Colonic mucosa (tissue), 4 donors: ENCODE measurements at places on chromosomes 5 and 9.

GRCh38 chr5:59620535-59621212, 272.9 kb downstream of the PDE4D start:
- DNase-seq, result no peak

GRCh38 chr9:37640246-37640645, 10.5 kb upstream of the FRMPD1 start:
- no peak for DNase-seq

DNA sequence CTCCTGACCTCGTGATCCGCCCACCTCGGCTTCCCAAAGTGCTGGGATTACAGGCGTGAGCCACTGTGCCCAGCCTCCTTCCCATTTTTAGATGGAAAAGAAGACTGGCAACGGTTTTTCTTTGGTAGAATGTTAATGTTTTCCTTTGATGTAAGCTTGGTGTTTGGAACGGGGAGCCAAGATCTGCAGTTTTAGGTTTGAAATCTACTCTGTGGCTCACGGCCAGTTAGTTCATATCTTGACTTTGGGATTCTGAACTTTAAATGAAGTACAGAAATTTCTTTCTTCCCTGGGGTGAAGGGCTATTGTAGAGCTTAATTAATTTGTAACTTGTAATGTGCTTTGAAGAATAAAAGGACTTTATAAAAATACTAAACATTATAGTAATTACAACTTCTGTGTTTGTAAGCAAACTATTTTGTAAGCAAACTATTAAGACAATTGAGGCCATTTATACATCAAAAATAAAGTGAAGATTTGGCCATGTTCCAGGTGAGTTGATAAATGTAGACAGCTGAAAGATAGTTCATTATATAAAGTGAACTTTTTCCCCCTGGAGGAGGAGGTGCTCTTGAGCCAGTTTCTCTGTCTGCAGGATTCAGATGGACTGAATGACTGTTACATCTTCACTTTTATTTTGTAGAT, 117.1 kb upstream of the TUT7 start:
- DNase-seq, result no peak

- no peak for DNase-seq
Observed at GRCh38 chr9:20558566-20559016, 63.7 kb downstream of the MLLT3 start.

DNA sequence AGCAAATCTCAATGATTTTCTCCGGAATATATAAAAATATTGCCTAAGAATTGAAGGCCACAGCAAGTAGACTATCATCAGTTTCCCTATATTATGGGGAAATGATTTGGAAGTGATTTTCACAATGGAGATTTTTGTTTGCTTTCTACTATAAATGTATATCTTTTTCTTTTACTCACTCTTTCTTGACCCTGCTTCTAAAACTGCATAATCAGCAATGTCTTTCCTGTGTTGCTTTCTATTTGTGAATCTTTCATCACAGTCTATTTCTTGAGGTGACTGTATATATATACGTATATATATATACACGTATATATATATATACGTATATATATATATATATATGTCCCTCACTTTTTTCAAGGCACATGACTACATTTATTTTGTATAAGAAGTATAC, 622.6 kb downstream of the DTWD2 start:
- no peak for DNase-seq

DNA sequence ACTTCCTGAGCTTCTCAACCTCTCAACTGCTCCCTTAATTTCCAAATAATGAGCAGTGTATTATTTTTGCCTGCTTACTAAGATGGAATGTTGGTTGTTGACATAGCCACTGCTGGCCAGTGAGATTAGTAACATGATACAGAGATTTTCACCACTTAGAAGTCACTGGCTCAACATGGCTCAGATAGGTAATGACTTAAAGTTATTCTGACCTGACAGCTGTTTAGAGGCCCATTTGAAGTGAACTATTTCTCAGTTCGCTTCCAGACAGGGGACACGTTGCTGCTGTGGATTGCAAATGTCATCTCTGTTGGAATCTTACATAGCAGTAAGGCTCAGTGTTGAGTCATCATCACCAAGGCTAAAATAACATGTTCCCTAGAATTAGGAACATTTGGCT, 490.2 kb downstream of the TLE4 start:
- DNase-seq, result no peak

DNA sequence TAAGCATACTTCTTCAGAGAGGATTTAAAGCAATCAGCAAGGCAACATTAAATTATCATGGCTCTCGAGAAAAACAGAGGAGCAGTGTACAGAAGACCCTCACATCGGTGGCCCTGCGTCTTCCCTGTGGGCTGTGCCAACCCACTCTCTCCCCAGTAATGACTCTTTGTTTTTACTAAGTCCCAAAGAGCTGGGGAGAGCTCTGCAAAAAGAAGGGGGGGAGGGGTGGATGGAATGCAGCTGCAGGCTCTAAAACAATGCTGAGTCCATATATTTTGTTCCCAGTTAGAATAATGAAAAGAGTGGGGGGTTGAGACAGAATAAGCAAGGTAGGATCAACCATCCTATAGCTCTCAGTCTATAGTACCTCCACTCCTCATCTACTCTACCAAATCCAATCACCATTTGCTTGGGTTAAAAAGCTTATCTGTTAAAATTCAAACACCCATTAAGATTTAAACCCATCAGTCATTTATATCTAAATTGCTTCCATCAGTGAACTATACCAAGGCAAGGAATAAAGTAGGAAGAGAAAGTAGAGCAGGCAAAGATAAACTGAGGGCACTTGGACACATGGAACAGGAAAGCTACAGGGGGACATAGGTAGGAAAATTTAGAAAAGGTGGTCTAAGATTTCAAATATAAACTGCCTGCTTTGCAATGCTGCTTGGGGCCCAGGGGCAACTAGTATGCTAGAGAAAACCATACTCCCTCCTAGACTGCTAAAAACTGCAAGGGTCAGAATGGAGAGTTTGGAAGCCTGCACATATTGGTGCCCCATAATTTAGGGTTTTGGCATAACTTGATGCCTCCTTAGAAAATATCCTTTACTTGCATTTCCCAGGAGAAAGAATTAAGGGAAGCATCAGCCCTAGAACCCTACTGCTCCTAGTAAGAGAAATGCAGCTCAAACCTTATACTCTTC, 20.6 kb downstream of the ELL2 start:
- no peak for DNase-seq

- DNase-seq, result no peak
Observed at GRCh38 chr5:59588922-59589321, 304.6 kb downstream of the PDE4D start.

DNA sequence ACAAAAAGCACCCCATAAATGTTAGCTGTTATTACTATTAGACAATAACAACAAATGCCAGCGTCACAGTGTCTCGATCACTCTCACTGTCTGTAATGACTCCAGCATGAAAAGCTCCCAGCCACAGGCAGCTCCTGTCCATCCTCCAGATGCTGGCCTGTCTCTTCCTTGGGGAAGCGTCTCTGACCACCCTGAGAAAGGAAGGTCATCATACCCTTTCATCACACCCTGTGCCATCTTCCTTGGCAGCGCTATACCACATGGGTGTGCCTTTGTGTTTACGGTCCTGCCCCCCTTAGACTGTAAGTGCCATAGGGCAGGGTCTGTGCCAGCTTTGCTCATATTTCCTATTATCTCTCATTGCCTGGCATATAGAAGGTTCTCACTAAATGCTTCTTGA, 90.6 kb downstream of the PRRT1B start:
- no peak for DNase-seq

- DNase-seq, result no peak
Observed at GRCh38 chr5:43608406-43608805, 5.4 kb downstream of the NNT start.

DNA sequence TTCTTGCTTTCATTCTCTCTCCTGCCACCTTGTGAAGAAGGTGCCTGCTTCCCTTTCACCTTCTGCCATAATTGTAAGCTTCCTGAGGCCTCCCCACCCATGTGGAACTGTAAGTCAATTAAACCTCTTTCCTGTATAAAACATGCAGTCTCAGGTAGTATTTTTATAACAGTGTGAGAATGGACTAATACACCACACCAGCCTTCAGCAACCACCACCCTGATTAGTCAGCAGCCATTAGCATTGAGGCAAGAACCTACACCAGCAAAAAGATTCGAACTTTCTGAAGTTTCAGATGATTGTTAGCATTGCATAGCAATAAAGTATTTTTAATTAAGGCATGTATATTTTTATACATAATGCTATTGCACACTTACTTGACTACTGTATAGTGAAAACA, 980.2 kb downstream of the EFNA5 start:
- DNase-seq, result no peak
